ENCODE measurements at places on chromosomes 1 and 21.
A peak's percentile ranks its signal among the peaks of the same experiment; 100 is the strongest.

- DNase-seq, result no peak
Measured at GRCh38 chr21:34135330-34135729, 62.0 kb downstream of the MRPS6 start.

DNA sequence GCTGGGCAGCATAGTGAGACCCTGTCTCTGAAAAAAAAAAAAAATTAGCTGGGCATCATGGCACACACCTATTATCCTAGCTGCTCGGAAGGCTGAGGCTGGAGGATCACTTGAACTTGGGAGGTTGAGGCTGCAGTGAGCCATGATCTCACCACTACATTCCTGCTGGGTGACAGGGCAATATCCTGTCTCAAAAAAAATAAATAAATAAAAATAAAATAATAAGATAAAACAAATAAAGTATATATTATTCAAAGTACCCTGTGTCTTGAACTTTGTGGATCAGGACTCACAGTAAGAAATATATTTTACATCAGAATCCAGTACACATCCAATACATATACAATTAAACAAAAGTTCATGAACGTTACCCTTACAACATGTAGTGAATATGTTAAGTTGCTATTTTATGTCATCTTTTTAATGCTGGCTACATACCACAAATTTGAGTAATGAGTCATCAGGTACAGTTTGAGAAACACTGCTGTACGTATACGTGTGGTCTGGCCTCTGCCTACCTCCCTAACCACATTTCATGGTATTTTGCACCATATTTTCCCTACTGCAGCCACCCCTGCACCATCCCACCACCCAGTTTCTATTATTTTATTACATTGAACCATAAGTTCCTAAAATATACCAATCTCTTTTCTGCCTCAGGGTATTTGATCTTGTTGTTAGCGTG lies 4.4 kb downstream of the NME7 start:
- DNase-seq, result peak; percentile 46

GRCh38 chr1:238293075-238293474 lies 402.4 kb upstream of the ZP4 start:
- no peak for DNase-seq

- no peak for DNase-seq
Measured at GRCh38 chr1:245019910-245020486, 134.8 kb upstream of the KIF26B start.

- DNase-seq, result no peak
Measured at GRCh38 chr1:61338899-61339298, 256.5 kb downstream of the NFIA start.

DNA sequence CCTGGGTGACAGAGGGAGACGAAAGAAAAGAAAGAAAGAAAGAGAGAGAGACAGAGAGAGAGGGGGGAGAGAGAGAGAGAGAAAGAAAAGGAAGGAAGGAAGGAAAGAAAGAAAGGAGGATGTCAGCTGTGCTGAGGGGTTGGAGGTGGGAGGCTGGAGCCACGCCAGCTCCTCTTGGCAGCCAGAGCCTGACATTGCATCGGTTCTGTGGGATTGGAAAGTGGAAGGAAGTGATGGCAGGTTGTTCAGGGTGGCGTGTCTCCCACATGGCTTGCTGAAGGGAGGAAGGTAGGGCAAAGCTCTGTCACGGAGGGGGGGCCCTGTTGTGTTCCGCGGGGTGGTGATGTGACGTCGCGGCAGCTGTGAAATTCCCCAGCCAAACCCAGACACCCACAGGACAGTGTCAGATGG lies 30.7 kb downstream of the EIF2D start:
- DNase-seq, result no peak

GRCh38 chr21:33871171-33871570 lies 44.4 kb downstream of the ATP5PO start:
- DNase-seq, result no peak

GRCh38 chr21:34692458-34693020 lies 23.7 kb downstream of the CLIC6 start:
- DNase-seq, result no peak

DNA sequence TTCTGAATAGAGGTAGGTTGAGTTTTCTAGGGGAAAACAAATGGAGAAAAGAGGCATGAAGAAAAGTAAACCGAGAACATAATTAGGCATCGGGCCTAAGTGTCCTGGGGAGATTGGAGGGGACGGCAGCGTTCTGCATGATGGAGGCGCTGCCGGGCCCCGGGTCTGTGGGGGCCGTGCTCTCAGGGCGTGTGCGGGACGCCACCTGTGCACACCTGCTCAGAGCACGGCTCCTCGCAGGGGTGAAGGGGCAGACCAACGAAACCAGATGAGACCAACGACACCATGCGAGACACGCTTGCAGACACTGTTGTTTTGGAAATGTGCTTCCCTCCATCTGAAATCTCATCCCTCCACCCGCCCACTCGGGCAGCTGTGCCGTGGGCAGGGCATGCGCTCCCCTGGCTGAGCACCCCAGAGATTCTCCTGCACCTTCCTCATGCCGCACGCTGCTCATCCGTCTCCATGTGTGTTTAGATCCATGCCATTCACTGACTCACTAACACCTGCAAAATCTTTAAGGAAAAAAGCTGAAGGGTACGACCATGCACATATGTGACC lies 28.2 kb upstream of the TRAPPC10 start:
- no peak for DNase-seq

DNA sequence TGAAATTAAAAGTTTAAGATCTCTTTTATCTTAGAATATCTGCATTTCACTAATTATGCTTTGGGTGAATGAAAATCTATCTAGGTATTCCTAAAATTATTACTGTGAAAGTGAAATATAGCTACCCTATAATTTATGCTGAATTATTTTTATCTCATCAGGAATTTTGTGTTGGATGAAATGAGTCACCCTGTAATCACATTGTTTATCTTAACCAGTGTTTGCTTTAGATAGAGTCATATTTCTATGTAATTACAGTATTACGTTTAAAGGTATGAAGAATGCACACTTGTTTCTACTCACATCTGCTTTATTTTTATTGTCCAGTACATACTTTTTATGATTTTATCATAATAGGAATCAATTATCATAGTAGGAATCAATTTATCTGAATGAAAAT lies 249.2 kb downstream of the NCAM2 start:
- no peak for DNase-seq
